ENCODE measurements at places on chromosomes 1 and 21.

DNA sequence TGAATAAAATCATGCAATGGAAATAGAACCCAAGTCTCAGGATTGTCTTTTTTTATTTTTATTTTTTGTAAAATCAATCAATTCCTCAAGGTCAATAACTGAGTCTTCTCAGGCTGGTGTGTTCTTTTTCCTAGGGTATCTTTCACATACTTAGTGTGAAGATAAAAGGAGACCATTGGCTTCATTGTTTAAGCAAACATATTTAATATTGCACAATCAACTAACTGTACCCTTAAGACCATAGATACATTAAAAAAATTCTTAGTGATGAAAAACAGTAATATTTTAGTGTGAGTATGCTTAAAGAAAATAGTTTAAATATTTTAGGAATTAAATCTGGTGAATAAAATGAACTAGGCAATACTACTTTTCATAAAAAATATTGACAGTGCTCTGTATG, 31.4 kb downstream of the PDE4B start:
- DNase-seq, result no peak

GRCh38 chr1:7646981-7647901, 123.9 kb upstream of the VAMP3 start:
- DNase-seq, result no peak

GRCh38 chr1:67726224-67726623, 41.2 kb downstream of the GADD45A start:
- no peak for DNase-seq

DNA sequence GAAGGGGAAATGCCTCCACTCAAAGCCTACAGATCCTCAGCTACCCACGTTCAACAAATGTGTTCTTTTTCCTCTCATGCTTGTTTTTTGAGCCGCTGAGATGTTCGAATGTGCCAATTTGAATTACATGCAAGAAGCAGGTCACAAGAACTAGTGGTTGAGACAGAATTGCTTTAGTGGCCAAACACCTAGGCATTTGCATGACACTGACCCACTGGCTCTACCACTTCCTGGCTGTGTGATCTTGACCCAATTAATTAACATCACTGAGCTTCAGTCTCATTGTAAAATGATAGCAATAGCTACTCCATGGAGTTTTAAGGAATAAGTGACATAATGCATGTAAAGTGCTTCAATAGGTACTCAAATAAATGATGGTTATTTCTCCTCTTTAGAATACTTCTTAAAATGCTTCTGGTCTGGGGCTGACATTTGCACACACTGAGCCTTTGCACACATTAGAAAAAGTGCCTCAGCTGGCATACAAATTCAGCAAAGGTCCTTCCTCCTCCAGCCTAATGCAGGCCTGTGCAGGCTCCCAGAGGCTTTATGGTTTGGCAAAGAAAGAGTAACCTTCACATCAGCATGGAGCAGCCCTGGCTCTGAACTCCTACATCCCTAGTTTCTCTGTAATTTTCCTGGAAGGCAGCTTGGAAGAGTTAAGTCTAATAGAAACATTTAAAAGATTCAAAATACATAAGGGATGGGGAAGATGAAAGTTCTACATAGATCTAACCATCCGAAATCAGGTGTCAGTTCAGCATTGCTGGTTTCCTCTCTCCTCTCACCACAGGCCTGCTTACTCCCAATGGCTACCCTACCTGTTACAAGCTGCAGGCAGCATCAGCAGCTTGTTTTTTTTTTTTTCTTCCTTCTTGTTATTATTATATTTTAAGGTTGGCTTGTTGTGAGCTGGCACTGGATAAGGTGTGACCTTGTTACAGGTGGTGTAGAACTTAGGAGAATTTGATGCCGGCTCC, 107.4 kb downstream of the TBX19 start:
- DNase-seq, result no peak

DNA sequence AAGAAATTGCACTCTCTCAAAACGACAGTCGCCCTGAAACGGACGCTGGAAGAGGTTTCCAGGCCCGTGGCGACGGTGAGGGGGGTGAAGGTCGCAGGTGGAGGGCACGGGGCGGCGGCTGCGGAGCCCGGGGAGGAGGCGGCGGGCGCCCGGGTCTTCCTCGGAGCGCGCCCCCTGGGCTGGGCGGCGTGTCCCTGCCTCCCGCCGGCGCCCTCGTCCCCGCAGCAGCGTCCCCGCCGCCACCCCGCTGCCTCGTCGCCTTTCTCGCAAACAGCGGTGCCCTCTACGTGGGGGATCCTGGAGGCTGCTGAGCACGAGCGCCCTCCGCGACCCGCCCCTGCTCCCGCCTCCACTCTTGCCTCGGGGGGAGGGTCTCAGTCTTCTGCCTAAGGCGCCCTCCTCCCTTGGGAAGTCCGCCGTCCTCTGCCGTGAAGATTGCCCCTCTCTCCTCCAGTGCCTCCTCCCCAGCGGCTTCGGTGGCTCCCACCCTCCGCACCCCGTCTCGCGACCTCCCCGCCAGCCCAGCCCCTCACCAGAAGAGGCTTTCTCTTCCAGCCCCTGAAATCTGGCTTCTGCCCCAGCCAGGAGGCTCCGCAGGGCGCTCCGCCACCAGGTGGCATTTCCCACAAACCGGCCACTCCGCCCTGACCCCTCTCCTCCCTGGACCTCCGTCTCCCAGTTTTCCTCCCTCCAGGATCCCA, 227.4 kb downstream of the SDCCAG8 start:
- DNase-seq, result no peak

- DNase-seq, result no peak
These were observed 237.3 kb downstream of the S1PR1 start for GRCh38 chr1:101474039-101474665.

Measured in GM12864 (cell line).